ENCODE measurements at places on chromosomes 5 and 9.

DNA sequence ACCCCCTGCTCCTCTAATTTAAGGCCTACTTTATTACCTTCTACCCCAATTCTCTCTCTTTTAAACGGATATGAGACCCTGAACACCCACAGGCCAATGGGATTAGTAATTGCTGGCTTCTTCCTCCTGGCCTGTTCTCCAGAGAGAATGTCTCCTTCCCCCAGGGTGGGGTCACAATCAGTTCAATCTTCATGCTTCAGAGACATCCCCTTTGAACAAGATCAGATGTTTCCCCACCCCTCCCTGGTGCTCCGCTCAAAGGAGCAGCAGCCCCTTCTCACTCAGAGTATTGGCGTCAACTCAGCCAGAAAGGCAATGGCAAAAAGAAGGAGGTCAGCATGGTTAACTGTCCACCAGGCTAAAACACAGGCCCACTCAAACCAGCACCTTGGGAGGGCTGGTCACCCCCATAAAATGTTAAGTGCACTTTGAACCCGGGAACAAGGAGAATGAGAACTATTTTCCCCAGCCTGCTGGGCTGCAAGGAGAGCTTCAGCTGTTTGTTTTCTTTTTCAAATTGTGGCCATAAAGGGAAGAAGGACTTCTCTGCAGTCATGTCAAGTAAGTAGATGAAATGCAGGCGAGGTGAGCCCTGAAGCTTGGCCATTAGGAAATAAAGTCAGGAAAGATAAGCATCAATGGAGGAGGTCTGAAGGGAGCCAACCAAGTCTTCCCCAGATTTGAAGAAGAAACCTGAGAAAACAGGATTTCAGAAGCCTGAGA, 20.1 kb downstream of the LHFPL2 start:
- DNase-seq = no peak

- DNase-seq = no peak
Measured at GRCh38 chr9:111627260-111627963, 3.7 kb upstream of the DNAJC25 start.

- DNase-seq = no peak
Measured at GRCh38 chr9:32322622-32323021, 61.8 kb upstream of the ACO1 start.

- no peak for DNase-seq
Measured at GRCh38 chr9:131297903-131298302, 8.4 kb downstream of the PLPP7 start.
